Activated CD4-positive, alpha-beta T cell treated with anti-CD3 and anti-CD28 coated beads, Interleukin-2, amount 50 U/mL, for 1 hour (primary cell): ENCODE measurements at places on chromosomes 5 and 9.

DNA sequence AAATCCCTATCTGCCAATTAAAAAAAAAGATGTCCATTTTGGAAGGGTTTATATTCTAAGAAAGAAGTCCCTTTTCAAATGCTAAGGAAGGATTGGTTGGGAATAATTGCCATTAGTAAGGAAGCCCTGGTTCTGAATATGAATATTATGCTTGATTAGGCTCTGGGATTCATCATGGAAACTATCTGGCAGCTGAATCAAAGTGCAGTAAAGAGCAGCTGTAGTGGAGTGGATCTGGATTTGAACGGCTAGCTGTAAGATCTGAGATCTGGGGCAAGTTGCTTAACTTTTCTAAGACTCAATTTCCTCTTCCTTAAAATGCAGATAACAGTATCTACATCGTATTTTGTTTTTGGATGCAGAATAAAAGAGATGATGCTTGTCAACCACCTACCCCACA, 10.5 kb downstream of the IL12B start:
- DNase-seq = no peak

- DNase-seq = no peak
These were observed 9.3 kb upstream of the PTPN3 start for GRCh38 chr9:109507421-109507838.

GRCh38 chr5:141521244-141521781, 32.4 kb downstream of the PCDHGC5 start:
- no peak for DNase-seq

DNA sequence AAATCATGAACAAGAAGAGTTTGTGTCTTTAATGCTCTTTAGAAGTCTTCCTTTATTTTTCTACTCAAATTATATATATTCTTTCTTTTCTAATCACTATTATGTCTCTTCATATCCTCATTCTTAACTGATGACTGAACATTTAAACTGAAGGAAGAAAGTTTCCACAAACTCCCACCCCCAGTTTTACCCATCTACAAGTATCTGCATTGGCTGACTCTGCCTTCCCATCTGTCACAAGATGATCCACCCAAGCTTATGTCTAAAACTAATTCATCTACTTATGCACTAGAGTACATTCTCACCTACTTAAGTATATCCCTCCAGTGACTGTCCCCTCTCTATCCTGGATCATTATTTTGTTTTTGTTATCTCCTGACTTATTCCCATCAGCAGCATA, 344.5 kb downstream of the PRR16 start:
- DNase-seq = no peak

DNA sequence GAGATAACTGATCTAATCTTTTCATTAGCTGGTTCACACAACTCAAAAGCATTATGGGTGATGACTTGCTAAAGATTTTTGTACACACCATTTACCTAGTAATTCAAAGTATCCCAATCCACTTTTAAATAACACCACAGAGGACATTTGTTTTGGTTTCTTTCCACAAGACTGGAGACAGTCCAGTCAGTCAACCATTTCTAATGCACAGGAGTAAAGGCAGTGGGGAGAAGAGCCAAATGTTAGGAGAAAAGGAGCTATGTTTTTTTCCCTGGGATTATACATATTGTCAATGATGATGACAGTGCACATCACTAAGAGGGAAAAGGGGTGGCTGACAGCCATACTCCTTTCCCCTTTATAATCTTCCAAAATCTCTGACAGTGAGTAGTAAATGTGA, 240.9 kb downstream of the GABRB2 start:
- no peak for DNase-seq

DNA sequence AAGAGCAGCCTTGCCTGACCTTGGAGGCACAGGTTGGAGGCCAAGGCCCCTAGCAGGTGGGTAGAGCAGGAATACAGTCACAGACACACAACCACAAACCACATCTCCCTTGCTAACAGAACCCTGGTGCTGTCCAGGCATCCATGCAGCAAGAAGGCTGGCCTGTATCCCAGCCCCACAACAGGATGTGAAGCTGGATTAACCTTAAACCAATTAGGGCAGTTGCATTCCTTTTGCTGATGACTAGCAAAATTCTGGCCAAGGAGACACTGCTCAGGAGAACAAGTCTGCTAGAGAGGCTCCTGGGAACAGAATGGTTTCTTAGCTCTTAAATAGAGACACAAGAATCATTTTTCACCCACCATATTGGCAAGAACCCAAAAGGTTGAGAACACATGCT, 97.8 kb downstream of the C5orf15 start:
- DNase-seq = no peak

GRCh38 chr5:68478301-68479095, 262.9 kb downstream of the PIK3R1 start:
- no peak for DNase-seq

DNA sequence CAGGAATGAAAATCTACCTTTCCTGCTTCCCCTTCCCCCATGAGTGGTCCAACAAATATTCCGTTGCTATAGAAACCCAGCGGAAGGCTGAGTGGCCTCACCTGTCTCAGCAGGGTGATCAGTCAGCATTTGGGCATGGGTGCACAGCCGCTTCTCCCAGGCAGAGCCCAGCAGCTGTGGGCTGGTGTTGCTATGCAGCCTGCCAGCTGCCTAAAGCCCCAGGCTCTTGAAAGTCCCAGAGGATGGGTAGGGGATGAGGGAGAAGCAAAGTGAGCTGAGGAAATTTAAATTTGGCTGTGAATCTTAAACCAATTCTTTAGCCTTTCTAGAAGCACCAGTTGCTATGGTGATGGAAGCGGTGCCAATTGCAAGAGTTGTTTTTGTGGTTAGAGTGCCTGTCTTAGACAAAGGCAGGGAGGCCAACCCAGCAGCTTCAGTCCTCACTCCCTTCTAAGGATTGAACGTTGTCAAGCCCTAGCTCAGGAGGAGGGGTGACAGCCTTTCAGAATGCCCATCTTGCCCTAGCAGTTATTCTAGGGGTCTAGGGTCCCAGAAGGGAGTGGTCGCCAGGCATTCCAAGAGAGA, 151.5 kb upstream of the PITX1 start:
- DNase-seq = no peak

DNA sequence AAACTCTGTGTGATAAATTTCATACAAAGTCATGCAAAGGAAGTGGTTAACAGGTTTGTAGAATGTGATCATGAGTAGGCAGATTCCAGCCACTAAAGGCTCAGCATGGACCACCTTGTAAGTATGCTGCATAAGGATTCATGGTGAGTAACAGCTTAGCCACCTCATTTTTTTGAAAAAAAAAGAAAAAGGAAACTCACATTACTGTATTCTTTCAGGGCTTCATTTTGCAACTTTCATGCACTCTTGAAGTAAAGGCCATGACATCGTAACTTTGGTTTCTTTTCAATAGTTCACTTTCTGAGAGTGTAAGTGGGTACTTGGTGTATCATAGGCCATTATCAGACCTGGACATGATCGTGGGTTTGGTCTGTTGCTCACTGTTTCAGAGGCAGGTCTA, 175.1 kb downstream of the PCSK1 start:
- no peak for DNase-seq

DNA sequence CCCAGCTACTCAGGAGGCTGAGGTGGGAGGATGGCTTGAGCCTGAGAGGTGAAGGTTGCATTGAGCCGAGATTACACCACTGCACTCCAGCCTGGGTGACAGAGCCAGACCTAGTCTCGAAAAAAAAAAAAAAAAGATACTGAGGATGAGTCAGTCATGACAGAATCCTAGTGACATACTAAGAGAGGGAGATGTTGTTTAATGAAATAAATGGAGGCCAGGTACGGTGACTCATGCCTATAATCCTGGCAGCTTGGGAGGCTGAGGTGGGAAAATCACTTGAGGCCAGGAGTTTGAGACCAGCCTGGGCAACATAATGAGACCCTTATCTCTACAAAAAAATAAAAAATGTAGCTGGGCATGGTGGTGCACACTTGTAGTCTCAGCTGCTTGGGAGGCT, 107.2 kb downstream of the ZFAND5 start:
- no peak for DNase-seq

DNA sequence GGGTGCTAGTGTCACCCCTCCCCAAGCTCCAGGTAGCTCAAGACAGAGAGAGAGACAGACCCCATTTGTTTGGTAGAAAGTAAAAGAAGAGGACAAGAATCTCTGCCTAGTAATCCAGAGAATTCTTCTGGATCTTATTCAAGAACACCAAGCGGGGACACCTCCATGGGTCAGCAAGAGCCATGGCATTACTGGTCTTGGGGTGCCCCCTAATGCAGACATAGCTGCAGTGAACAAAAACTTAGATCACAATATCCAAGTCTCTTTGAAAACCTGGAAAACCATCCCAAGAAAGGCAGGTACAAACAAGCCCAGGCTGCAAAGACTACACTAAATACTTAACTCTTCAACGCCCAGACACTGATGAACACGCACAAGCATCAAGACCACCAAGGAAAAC, 29.9 kb upstream of the PDE4D start:
- no peak for DNase-seq

- no peak for DNase-seq
These were observed 143.4 kb upstream of the IER5L start for GRCh38 chr9:129321286-129322021.

- no peak for DNase-seq
These were observed 131.6 kb downstream of the CACNA1B start for GRCh38 chr9:138009016-138009802.
